ENCODE measurements at places on chromosomes 2 and 18.

DNA sequence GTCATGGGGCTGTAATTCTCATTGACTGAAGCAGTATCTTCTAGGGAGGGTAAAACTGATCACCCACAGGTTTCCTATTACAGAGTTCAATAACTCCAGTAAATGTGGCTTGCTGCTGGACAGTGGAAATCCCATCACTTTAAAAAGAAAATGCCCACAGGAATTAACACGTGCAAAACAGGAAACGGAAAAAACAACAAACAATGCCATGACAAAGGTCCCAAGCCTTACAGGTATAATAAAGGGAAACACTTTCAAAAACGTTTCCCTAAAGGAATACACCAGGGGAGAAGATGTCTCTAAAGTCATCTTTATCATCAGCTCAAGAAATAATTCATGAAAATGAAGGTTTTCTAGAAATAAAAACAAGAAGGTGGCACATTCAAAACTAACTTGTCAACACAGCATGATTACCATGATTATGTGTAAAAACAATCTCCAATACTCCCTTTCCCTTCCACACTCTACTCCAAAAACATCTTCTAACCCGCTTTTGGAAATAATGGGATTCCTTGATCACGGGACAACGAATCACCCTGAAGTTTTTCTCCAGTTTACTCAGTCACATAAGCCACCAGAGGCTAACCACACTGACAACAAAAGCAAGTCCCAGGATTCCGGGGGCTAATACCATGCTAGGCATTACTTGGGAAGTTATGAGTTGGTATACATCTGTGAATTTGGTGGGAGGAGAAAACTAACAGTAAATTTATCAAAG, 167.9 kb downstream of the TCF4 start:
- DNase-seq = no peak

GRCh38 chr2:161139098-161139987, 20.9 kb upstream of the TANK start:
- DNase-seq = peak; percentile 62

DNA sequence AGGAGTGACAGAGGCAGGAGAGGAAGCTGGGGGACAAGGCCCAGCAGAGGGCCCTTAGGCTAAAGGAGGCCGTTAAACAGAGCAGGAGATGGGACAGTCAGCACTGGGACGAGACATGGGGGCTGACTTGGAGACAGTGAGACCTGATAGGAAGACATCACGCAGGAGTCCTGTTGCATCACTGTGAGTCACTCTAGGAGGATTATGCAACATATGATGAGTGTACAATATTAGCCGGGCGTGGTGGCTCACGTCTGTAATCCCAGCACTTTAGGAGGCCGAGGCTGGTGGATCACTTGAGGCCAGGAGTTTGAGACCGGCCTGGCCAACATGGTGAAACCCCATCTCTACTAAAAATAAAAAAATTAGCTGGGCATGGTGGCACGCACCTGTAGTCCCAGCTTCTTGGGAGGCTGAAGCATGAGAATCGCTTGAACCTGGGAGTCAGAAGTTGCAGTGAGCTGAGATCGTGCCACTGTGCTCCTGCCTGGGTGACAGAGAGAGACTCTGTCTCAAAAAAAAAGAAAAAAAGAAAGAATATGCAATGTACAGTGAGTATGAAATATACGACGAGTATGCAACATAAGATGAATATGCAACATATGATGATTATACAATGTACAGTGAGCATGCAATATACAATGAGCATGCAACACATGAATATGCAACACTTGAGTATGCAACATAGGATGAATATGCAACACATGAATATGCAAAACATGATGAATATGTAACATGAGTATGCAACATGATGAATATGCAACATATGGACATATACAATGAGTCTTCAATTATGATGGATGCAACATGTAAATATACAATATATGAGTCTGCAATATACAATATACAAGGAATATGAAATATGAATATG, 83.3 kb upstream of the ID2 start:
- DNase-seq = no peak

GRCh38 chr2:33645861-33646260, 46.8 kb upstream of the FAM98A start:
- no peak for DNase-seq

DNA sequence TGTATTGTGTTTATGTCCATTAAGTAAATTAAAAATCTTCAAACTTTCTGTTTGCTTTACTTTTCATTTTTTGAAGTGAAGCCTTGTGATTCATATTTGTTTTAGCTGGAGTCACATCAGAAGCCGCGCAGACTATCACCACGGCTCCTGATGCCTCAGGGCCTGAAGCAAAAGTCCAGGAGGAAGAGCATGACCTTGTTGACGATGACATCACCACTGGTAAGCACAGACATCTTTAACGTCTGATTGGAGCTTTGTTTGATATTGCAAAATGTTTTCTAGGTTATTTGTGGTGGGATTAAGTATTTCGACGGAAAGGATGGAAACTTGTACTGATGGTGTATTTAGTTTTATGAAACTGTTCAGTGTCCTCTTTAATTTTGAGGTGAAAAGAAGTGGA, 164.8 kb downstream of the WDR7 start:
- DNase-seq = no peak

DNA sequence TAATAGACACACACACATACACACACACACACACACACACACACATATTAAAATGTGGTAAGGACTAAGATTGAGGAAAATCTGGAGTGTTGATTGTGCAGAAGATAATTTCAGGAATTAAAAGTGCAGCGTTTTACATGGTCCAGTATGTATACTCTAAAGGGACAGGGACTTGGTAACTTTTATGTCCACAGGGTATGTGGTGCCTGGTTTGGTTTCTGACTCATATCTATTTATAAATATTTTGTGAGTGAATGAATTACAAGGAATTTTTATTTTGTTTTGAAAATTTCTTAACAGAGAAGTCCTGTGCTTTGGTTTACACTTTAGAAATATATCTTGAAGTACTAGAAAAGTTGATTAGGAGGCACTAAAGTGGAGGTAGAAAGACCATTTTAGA, 287.7 kb upstream of the NXPH2 start:
- DNase-seq = no peak

GRCh38 chr18:8361941-8362471, 247.2 kb upstream of the RAB12 start:
- DNase-seq = no peak

- DNase-seq = no peak
Measured at GRCh38 chr2:188181067-188181838, 110.4 kb upstream of the GULP1 start.

- DNase-seq = peak; percentile 66
Measured at GRCh38 chr2:131426727-131427126, 49.2 kb upstream of the TUBA3D start.

- no peak for DNase-seq
Measured at GRCh38 chr2:33380719-33381118, 95.7 kb upstream of the RASGRP3 start.

GRCh38 chr18:42187611-42188380, 232.8 kb downstream of the PIK3C3 start:
- DNase-seq = no peak

DNA sequence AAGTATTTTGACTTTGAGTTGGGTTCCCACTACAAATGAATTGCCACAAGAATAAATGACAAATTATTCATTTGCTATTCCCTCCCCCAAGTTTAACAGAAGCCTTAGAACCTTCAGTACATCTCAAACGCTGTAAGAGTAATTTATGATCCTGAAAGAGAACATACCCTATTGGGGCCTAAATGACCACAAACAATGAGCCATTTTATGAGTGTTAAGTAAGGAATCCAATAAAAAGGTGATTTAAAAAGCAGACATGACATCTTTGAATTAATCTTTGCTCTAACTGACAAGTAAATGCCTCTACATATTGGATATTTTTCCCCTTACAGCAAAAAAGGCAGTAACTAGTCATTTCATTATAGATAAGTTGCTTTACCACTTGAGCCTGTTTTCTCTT, 136.9 kb downstream of the NRXN1 start:
- DNase-seq = no peak

GRCh38 chr2:130183512-130184373, 1.7 kb downstream of the MZT2B start:
- DNase-seq = no peak

DNA sequence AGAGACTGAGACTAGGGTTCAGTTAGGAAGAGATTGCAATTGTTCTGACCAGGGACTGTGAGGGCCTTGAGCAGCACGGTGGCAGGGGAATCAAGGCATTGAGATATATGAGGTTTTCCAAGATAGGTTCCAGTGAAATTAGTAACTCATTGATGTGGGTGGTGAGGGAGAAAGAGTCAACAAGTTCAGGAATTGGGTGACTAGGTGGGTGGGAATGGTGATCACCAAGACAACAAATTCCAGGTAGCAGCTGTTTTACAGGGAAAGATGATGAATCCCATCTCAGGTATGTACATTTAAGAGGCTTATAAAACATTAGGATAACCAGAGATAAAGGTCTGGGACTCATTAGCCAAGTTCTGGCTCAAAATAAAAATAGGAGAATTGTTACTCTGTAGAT, 251.5 kb upstream of the MGAT5 start:
- no peak for DNase-seq

- DNase-seq = no peak
Measured at GRCh38 chr2:5695654-5696403, 3.6 kb downstream of the SOX11 start.

DNA sequence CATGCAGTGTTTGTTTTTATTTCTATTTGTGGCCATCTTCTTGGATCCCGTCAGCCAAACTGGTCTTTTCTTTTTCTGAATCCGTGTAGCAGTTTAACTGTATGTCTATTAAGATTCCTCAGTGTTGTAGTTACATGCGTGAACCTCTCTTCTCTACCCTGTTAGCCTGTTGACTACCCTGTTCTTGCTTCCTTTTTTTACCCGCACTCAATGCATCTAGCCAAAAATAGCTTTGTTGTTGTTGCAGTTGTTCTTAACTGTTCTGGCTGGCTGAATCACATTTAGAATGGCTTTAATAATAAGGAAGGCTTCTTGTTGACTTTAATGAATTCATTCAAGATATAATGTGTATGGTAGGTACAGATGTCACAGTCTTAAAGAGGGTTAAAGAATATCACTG, 137.1 kb downstream of the LCLAT1 start:
- no peak for DNase-seq

- no peak for DNase-seq
Measured at GRCh38 chr2:120759543-120760331, 24.1 kb downstream of the GLI2 start.
